ENCODE measurements at places on chromosomes 3 and 15.

DNA sequence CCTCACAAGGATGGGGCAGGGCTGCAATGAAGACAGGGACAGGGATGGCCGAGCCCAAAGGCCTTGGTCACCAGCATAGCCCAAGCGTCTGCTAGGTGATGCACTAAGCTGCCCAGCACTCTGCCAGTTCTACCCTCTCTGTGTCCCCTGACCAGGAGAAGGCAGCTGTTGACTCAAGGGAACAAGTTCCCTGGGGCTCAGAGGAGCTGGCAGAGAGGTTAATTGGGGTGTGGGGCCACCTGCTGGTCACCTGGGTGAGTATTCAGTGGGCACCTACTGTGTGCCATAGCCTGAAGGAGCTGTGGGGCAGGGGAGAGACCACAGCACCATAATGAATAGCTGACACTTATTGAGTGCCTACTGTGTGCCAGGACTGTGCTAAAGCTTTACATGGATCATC, 22.0 kb upstream of the DOCK3 start:
- H3K4me1 ChIP-seq: no peaks in the 10 kb centered on the region
- DNase-seq: no peak
- no peaks in the 10 kb centered on the region for H3K36me3 ChIP-seq
- H3K27ac ChIP-seq: no peak overlapping the region

GRCh38 chr3:8348076-8348475, 153.5 kb upstream of the LMCD1 start:
- H3K27me3 ChIP-seq: no peaks in the 10 kb centered on the region
- H3K4me3 ChIP-seq: no peak overlapping the region
- H3K27ac ChIP-seq: no peak overlapping the region
- H3K4me1 ChIP-seq: no peaks in the 10 kb centered on the region
- no peaks in the 10 kb centered on the region for H3K36me3 ChIP-seq
- no peak for DNase-seq

DNA sequence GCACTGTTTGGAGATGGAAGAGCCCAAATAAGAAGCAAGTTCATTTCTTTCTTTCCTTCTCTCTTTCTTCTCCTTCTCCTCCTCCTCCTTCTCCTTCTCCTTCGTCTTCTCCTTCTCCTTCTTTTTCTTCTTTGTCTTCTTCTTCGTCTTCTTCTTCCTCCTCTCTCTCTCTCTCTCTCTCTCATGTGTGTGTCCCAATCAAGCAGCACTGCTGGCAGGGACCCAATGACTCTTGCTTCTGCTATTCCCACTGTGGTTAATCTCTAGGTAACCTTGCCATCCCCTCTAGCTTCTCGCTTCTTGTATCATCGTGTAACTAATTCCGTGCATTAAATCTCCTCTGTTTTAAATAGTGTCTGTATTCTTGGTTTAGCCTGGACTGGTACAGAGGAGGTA, 26.1 kb upstream of the ZNF280D start:
- H3K27me3 ChIP-seq: no peaks in the 10 kb centered on the region
- H3K36me3 ChIP-seq: no peaks in the 10 kb centered on the region
- no peak overlapping the region for H3K4me3 ChIP-seq
- H3K4me1 ChIP-seq: peaks cover 12% of the 10 kb centered on the region

- H3K27ac ChIP-seq: no peak overlapping the region
- no peak for DNase-seq
- no peak overlapping the region for H3K4me3 ChIP-seq
- H3K4me1 ChIP-seq: peaks cover 3% of the 10 kb centered on the region
- H3K27me3 ChIP-seq: peaks cover 2% of the 10 kb centered on the region
Measured at GRCh38 chr15:67882487-67883233, 42.8 kb upstream of the RNU6-1 start.

- H3K4me3 ChIP-seq: no peak overlapping the region
- DNase-seq: no peak
- H3K27me3 ChIP-seq: no peaks in the 10 kb centered on the region
Measured at GRCh38 chr3:71453822-71454511, 129.6 kb downstream of the FOXP1 start.

GRCh38 chr3:74000725-74001124, 376.0 kb upstream of the PDZRN3 start:
- H3K4me3 ChIP-seq: no peak overlapping the region
- H3K27me3 ChIP-seq: no peaks in the 10 kb centered on the region
- H3K4me1 ChIP-seq: no peaks in the 10 kb centered on the region
- DNase-seq: peak; percentile 67
- H3K36me3 ChIP-seq: no peaks in the 10 kb centered on the region
- no peak overlapping the region for H3K27ac ChIP-seq

- peak overlapping the region; percentile 50 for H3K27ac ChIP-seq
- H3K4me1 ChIP-seq: peaks cover 3% of the 10 kb centered on the region
- H3K27me3 ChIP-seq: no peaks in the 10 kb centered on the region
- H3K4me3 ChIP-seq: no peak overlapping the region
- no peaks in the 10 kb centered on the region for H3K36me3 ChIP-seq
- DNase-seq: peak; percentile 99
Measured at GRCh38 chr15:88918738-88919137, 5.6 kb upstream of the MFGE8 start.
